ENCODE measurements at places on chromosomes 12 and 14.

GRCh38 chr12:52344111-52344510, 22.9 kb upstream of the KRT83 start:
- DNase-seq = no peak

GRCh38 chr14:60722357-60723115, 1.6 kb downstream of the SIX4 start:
- no peak for DNase-seq

GRCh38 chr12:26872625-26873024, 39.6 kb upstream of the ITPR2 start:
- DNase-seq = no peak

DNA sequence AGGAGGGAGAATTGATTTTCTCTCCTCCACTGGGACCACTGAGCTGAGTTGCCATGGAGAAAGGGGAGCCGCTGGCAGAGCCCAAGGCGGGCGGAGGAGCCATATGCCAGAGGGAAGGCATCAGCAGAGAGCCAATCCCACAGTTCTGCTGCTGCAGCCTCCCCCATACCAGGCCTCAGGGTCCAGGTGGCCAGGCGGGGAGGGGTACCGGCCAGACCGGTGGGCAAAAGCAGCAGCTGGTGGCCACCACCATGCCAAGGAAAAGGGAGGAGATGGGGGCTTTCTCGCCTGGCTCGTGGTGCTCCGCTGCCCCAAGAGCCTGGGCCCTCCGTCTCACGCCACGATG, 72.8 kb downstream of the PITPNM2 start:
- DNase-seq = no peak

DNA sequence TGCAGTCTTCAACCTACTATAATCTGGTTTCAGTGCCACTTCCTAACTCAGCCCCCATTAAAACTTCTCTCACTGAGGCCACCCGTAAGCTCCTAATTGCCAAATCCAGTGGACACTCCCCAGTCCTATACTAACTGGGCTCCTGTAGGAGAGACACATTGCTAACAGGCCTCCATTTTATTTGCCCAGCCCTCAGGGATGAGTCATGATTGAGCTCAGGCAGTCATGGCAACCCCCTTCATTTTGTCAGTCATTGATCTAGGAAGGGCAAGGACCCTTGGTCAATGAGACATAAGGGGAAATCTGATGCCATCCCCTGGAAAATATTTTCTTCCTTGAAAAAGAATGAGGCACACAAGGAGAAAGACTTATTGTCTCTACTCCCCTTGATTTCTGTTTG, 70.1 kb upstream of the HIF1A start:
- DNase-seq = no peak

DNA sequence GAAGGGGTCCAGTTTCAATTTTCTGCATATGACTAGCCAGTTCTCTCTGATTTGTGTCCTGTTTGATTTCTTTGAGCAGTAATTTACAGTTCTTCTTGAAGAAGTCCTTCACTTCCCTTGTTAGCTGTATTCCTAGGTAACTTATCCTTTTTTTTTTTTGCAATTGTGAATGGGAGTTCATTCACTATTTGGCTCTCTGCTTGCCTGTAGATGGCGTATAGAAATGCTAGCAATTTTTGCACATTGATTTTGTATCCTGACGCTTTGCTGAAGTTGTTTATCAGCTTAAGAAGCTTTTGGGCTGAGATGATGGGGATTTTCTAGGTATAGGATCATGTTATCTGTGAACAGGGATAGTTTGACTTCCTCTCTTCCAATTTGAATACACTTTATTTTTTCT, 77.6 kb upstream of the NID2 start:
- DNase-seq = no peak

DNA sequence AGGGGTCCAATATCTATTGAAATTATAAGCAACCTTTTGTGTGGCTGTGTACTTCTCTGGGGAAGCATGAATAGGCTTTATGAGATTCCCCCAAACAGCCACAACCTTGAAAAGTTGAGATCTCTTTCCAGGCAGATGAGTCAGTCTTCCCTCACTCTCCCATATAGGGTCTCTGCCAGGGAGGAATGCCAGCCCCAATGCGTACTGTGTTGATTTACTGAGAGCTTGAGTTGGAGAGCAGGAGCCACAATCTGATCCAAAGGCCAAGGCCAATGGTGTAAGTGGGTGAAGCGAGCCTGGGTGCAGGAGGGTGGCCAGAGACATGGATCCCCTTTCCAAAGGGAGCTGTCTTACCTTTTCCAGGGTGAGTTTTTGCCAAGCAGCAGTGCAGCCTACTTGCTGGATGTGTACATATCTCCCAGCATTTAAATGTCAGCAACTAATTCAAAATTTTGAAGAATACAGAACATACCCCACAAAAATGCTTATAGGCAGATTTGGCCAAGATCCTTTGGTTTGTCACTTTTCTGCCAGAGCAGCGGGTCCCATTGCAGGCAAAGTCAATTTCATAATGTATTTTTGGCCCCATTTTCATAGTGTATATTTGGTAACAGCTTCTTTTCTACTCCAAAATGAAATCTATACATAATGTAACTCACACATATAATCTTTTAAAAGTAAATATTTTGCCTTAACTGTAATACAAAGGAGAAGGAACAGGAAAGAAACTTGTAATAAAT, 88.2 kb downstream of the TBC1D30 start:
- DNase-seq = no peak
